ENCODE measurements at places on chromosomes 11 and 22. TPM values are rescaled to one million over a fixed set of nuclear protein-coding genes. Genes with fewer than 3 reads are reported as not detected.

Gene EI24
- 163 TPM for polyA plus RNA-seq

Gene SNX19
- polyA plus RNA-seq = 8.2 TPM

Gene SYTL2
- 0.54 TPM for polyA plus RNA-seq

Gene TENM4
- 1.3 TPM for polyA plus RNA-seq

Gene TEX12
- not detected for polyA plus RNA-seq

- no peak for DNase-seq
These were observed 1.2 kb upstream of the TCIRG1 start for GRCh38 chr11:68037411-68038225.

- peak; percentile 71 for DNase-seq
These were observed at the start of gene RCE1 for GRCh38 chr11:66842896-66843775. Gene RCE1, plus strand, starts transcription at chr11:66843441. Its CDS starts 15 bp downstream, at chr11:66843456.

DNA sequence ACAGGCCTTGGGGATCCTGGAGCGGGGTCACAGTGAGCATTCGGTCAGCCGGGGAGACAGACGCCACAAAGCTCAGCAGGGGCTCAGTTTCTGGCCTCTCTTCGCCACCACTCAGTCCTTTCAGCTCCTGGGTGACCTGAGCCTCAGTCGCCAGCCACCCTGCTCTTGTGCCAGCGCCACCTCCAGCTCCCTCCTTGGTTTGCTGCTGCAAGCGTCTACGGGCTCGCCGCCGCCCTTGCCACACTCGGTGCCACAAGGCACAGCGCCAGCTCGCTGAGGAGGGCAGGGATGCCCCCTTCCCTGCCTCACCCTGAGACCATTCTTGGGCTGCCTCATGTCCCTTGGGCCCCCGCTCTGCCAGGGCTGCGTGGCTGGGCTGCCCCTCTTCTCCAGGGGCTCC is 1.5 kb upstream of the EEF1G start:
- DNase-seq = no peak

DNA sequence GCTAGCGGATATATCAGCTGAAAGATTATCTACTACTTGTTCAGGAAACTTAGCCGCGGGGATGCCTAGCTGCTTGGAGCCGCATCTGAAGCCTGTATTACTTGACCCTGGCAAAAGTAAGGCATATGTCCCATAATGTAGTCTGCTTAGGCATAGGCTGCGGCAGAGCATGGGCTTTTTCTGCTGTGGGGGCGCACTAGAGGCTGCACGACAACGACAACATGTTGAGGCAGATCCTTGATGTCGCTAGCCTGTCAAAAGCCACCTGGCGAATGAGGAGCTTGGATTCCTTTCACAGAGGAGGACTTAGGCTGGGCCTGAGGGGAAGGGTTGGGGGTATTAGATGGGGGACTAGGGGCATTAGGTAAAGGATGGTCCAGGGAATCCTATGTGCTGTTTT is 1.1 kb upstream of the OR52N2 start:
- DNase-seq = no peak

DNA sequence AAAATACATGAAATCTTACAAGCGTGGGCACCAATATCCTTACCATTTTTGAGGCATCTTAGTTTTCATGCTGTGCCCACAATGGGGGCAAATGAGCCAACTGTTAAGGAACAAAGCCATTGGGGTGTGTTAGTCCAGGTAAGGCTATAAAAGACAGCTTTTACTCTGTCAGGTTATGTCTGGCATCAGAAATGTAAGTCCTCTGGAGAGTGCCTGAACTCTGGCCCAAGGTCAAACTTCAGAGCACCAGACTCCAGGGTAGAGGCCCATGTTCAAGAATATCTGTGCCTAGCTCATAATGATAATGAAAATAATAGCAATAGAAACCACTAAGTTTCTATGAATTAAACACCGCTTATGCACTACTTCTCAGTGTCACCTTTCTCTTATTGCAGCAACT is 105.5 kb downstream of the CSNK2A3 start:
- DNase-seq = no peak
